Mesothelial cell of epicardium (in vitro differentiated cells): ENCODE measurements at places on chromosomes 6 and 20.

DNA sequence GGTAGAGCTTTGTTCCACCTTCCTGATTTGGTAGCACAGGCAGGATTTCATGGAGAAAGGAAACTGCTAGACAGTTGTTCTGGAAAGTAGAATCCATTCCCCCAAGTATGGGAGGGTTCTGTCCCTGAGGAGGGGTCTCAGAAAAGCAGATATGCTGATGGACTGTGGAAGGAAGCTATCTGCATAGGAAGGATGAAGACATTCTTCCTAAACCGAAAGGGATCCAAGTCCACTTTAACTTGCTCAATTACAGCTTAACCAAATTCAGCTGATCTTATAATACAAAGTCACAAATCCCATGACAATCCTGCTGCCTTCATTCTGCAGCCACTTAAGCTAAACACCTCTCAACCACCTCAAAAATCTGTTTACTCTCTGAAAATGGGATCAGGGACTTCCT lies 2.6 kb downstream of the MAN1A1 start:
- DNase-seq = no peak

- DNase-seq = peak; percentile 50
Observed at GRCh38 chr6:17580518-17581048, 19.5 kb upstream of the FAM8A1 start.

GRCh38 chr6:4953440-4953839 lies 50.4 kb downstream of the RPP40 start:
- DNase-seq = peak; percentile 7

DNA sequence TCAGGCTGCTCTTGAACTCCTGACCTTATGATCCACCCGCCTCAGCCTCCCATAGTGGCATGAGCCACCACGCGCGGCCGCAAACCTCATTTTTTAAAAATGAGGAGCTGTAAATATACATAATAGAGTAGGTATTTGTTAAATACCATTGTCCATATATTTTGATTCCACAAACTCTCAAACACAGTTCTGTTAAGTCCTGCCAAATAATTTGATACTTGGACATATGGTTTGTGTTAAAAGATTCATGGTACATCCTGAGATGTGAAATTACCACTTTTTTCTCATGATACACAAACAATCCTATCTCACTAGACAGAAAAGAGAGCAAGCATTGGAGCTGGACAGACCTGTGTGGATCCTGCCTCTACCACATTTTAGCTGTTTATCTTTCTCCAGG lies 334.1 kb upstream of the KCNQ5 start:
- DNase-seq = no peak

DNA sequence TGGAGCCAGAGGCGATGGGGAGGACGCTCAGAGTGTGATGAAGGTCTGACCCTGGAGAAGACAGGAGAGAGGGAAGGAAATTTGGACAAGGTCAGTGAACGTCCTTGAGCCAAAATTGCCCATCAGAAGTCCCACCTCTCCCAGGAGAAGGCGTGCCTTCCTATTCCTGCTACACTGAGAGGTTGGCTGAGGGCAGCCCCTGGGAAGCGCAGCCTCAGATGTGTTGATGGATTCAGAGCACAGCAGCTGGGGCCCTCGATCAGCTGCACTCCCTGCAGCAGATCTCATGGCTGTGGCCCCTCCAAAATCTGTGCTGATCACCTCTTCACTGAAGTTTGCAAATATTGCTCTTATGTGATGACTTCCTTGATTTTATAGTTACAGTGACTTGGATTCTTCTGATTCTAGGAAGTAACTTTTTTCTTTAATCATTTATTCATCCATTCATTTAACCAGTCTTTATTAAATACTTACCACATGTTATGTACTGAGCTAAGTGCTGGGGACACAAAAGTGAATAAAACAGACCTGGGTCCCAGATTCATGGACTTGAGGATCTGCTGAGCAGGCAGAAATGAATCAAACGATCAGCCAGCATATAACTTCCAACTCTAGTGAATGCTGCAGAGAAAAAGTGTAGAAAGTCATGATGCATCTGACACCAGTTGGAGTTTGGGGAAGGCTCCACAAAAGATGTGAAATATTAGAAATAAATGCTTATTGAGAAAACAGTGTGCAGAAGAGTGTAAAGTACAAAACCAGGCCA lies 69.6 kb upstream of the ARMC2 start:
- DNase-seq = no peak
